ENCODE measurements at places on chromosomes 4 and X.

- no peak for DNase-seq
These were observed 50.2 kb upstream of the FAM9A start for GRCh38 chrX:8851231-8851886.

DNA sequence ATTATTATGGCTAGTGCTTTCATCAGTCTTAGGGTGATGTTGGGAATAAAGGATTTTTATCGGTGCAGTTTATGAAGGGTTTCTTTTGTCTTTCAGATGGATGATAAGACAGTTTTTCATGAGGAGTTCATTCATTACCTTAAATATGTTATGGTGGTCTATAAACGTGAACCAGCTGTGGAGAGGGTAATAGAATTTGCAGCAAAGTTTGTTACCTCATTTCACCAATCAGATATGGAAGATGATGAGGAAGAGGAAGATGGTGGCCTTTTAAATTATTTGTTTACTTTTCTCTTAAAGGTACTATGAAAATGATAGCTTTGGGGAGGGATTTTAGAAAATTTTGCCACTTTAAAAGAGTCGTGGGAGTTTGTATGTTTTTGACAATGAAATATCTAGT is 1.3 kb downstream of the NCAPG start:
- DNase-seq: no peak

GRCh38 chr4:75229806-75230570 is 284.2 kb downstream of the RCHY1 start:
- no peak for DNase-seq

DNA sequence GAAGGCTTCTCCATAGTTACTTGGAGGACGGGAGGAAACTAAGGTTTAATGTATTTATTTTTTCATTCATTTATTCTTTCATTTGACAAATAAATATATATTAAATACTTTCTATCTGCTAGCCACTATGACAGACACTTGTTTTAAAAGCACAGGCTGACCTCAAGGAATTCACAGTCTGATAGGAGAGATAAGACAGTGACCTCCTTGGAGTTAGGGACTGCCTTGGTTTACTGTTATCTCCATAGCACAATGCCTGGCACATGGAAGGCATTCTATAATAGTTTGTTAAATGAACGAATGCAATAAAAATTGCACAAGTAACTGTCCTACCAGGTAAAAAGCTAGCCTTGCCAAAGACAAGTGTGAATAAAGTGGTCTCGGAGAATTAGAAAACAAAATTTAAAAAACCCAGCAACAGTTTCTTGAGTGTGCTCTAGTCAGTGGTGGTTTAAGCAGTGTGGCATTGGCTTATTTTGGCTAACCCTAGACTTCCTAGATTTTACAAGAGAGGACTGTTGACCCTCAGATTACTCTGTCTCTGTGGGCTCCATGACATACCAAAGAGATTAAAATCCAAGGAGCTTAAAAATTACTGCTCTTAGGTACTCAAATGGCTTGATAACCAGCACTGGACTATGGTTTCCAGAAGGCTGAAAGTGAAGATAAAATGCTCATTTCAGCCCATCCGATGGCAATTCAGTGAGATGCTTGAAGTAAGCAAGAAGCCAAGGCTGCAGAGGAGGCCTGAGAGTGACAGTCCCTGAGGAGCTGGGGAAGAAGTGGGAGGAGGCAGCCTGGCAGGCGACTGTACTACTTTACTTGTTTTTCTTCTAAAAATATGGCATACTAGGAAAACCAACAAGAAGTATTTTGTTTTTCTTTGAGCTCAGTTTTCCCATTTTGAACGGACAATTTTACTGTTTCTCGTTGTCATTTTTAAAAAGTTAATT is 9.6 kb downstream of the AFP start:
- DNase-seq: no peak

DNA sequence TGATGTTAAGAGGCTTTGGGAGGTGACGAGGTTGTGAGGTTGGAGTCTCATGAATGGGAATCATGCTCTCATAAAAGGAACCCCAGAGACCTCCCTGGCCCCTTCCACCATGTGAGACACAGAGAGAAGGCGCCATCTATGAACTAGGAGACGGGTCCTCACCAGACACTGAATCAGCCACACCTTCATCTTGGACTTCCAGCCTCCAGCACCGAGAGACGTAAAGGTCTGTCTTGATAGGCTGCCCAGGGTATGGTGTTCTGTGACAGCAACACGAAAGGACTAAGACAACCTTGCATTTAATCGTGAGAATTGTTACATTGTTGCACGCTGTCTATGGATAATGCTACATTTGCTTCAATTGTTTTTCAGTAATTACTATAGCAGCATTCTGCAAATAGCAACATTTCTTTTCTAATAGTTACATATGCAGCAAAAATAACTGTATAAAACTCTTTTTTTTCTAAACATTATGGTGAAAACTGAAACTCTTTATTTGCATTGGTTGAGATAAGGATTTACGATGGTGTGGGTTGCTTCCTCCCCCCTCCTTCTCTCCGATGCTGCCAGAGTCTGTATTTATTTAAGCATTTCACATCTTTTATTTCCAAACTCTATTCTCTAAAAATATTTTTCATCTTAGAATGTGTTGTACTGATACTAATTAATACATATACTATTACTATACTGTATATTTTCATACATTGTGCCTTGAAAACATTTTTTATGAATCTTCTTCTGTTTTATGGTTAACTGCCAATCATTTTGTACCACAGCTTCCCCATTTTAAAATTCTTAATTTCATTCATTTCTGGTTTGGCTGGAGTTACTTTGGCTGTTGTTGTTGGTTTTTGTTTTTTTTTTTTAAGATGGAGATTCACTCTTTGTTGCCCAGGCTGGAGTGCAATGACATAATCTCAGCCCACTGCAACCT is 26.4 kb upstream of the AKAP17A start:
- DNase-seq: no peak

GRCh38 chr4:9964879-9965278 is 56.4 kb downstream of the SLC2A9 start:
- DNase-seq: no peak

DNA sequence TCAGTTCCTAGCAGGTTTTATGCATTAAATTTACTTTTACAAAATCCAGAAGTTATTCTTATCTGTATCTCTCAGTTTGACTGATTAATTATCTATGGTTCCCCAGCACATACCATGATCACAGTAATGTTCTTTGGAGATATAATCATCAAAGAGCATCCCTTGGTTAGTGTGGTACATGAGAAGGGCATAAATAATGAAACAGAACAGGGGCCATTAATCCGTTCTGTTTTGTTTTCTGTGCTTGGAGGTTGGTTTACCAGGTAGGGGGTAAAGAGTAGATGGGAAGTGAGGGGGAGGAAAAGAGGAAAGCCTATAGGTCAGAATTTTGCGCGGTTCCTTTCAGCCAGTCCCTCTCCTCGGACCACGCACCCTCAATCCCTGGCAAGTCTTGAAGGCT is 718.7 kb upstream of the TENM3 start:
- no peak for DNase-seq
